Testis (tissue), 5 donors: ENCODE measurements at places on chromosomes 5 and 9.

DNA sequence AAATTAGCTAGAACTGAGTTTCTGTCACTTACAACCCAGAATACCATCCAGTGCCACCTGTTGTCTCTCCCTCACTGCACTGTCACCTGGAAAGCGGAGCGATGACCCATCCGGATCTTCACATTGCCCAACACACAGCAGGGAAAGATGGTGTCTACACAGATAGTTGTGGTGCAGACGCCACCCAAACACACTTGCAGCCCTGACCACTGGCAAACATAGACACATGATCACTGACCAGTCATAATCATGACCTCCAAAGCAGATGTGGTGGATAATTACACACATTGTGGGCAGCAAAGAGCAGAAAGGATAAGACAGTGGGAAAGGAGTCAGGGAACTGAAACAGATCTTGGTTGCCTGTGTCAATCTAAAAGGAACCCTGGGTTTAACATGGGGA is 64.7 kb downstream of the GABBR2 start:
- no peak for DNase-seq

DNA sequence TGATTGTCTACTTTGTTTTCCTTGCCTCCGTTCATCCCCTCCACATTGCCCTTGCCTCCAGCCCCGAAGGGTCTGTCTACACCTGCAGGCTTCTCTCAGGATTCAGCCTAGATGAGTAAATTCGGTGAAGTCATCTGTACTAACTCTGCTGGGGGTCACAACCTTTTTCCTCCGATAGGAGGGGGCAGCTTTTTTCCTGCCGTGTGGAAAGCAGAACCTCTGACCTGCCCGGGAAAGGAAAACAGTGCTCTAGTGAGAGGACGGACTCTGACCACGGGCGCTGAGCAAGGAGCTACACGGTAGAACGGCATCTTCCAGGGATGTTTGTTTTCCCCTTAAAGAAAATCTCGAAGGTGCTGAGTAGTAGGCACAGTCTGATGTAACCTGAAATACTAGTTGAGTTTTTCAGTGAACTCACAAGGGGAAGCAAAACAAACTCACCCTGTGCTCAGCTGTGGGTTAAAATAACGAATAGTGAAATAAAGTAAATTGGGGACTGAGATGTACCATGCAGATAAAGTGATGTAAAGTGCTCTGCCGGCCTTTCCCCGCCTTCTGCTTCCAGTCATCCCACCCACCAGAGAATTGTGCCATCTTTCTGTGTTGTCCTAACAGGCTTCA is 281.8 kb downstream of the AOPEP start:
- DNase-seq, result no peak

DNA sequence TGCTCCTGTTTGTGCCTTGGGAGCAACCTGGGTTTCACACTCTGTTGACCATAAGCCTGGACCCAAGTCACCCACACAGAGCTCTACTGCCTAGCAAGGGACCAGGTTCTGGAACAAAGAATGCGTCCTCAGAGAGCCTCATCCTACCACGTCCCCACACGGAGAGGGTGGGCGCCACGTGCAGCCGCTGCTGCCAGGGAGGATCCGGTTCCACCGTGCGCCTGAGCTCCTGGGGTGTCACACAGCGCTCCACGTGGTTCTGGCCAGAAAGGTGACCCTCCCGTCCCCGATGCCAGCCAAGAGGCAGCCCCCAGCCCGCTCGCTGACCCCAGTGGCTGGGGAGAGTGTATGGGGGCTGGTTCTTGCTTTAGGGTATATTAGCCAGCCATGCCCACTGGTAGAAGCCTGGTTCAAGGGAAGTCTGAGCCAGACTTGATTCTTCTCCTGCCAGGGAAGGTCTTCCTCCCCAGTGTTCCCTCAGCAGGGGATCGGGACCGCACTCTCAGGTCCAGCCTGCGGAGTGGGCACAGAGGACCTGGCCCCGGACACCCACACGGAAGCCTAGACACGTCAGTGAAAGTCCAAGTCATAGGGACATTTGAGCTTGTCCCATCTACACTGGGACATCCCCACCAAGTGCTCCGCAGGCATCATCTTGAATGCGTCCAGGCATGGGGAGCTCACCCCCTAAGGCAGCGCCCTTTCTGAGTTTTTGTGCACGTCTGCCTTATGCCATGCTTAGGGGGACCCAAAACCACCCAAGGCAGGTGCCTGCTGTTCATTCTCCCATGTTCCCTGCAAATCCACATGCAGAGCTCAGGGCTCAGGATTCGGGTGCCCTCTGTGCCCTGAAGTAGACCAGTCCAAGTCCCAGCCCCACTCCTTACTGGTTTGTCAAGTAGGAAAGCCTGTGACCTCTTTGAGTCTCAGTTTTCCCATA is 2.4 kb downstream of the FCN1 start:
- DNase-seq, result no peak

DNA sequence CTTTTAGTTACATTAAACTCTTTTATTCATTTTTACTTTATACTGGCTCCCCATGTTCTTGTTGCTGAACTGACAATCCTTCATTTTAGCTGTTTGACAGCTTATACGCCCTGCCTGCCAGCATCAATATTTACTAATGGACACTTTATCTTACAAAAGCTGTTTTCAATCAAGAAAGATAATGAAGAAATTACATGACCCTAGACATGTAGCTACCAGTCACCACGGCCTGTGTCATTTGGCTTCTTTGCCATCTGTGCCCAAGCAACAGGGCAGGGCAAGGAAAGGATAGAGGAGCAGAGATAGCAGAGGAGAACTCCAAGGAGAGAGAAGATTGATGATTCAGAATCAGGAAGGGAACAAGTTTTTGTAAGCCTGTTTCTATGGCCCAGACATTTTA is 647.3 kb downstream of the BRINP1 start:
- no peak for DNase-seq

GRCh38 chr5:102262688-102263087 is 33.4 kb downstream of the SLCO4C1 start:
- no peak for DNase-seq

GRCh38 chr9:131379056-131379455 is 14.8 kb upstream of the PRRC2B start:
- no peak for DNase-seq

DNA sequence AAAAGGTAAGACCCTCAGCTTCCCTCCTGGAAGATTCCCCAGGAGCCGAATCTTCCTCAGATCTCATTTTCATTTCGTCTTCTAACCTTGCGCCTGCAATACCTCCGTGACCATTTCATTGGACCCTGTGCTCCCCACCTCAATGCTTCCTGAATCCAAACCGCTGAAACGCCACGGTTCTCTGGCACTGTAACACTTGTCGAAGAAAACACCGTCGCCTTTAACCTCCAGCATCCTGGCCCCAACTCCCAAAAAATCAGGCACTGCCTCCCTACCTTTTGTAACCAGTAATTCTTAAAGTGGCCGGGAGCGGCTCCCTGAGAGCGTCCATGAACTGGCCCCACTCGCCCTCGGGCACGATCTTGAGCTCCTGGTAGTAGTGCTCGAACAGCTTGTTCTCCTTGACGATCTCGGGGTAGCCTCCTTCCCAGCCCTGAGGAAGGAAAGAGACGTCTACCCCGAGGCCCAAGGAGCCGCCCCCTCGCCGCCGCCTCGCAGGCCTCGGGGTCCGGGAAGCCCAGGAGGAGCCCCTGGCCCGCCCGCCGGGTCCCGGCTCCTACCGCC is 438 bp downstream of the NSUN2 start:
- DNase-seq, result peak; percentile 36

- no peak for DNase-seq
Observed at GRCh38 chr5:94314460-94315131, 303.8 kb downstream of the KIAA0825 start.

DNA sequence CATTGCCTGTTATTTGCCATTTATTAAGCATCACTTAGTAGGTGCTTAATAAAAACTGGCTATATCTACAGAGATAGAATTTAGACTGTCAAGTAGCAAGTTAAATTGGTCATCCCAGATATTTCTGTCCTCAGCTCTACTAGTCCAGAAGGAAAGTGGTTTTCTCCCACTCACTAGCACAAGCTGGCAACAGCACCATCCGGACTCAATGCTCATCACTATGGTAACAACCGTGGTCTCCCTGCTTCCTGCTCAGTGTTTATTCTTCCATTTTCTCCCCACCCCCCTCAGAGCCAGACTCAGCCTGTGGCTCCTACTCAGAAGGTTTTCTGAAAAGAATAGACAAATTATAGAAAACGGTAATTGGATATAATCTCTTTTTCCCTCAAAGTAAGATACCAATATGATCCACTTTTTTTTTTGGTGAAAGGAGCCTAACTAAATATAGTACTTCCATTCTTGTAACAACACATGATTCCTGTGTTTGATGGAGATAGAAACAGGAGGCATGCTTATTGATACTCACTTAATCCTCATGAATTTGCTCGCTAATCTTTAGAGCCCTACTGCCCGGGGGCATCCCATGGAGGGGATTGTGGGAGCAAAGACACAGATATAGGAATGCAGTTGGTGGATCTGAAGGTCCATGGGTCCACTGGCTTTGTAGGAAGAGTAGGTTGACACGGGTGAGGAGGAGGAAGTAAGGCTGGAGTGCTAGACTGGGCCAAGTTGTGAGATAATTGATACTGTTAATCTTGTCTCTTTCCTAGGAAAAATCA is 191.4 kb downstream of the MAN2A1 start:
- DNase-seq, result no peak

GRCh38 chr9:72193478-72193881 is 44.2 kb downstream of the GDA start:
- DNase-seq, result no peak

DNA sequence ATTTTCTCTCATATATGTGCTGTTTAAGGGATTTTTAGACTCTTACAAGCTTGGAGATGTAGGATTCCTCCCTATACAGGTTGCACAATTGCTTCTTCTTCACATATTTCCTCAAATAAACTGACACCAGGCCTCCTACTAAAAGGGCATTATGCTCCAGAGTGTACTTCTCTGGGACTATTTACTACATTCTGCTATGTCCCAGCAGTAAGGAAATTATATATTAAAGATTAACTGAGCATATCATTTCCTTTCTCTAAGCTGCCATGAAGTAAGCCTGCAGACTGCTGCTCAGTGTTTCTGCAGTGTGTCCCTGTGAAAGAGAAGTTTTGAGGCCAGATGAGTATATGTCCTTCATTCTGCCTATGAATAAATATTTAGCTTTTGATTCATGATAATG is 356.9 kb upstream of the NUDT12 start:
- no peak for DNase-seq

- DNase-seq, result no peak
Observed at GRCh38 chr5:132094393-132095076, 20.9 kb downstream of the CSF2 start.

DNA sequence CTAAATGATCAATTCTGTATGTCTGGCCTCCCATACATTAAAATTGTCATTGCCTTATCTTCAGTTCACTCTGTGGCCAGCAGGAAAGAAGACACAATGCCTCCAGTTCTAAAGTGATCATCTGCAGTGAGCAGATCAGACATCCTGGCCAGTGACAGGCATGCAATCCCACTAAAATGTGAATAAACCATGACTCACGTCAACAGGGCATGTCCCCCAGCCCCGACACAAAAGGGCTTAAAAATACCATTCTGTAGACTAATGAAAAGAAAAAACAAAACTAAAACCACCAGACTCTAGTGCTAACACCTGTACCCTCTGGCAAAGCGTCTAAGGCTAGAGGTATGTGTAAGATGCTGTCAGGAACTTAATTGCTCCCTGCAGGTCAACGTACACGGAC is 38.5 kb downstream of the DDX31 start:
- DNase-seq, result no peak
